ENCODE measurements at places on chromosomes 13 and 19. TPM values are rescaled to one million over a fixed set of nuclear protein-coding genes. Genes with fewer than 3 reads are reported as not detected.
A peak's percentile ranks its signal among the peaks of the same experiment; 100 is the strongest.

GRCh38 chr13:41691274-41691673, 233.9 kb downstream of the RGCC start:
- peaks cover 13% of the 10 kb centered on the region for H3K36me3 ChIP-seq
- H3K4me1 ChIP-seq = no peaks in the 10 kb centered on the region

DNA sequence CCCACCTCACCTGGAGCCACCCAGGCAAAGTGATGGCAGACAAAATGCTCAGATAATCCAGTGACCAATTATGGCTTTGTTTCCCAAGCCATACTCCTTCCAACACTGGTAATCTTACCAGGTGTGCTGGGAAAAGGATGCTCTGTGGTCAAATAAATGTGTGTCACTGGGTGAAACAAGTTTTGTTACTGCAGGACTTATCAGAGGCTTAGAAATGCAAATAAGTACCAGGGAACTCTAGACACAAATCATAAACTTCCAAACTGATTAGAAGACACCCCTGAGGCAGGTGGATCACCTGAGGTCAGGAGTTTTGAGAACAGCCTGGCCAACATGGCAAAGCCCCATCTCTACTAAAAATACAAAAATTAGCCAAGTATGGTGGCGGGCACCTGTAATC, 26.4 kb downstream of the PIN1 start:
- no peak overlapping the region for H3K27ac ChIP-seq
- H3K27me3 ChIP-seq = no peaks in the 10 kb centered on the region
- no peak for DNase-seq
- peaks cover under 1% of the 10 kb centered on the region for H3K36me3 ChIP-seq

- no peak for DNase-seq
- no peak overlapping the region for H3K27ac ChIP-seq
- H3K4me3 ChIP-seq = no peak overlapping the region
- no peaks in the 10 kb centered on the region for H3K27me3 ChIP-seq
- H3K4me1 ChIP-seq = peaks cover 47% of the 10 kb centered on the region
- H3K36me3 ChIP-seq = no peaks in the 10 kb centered on the region
These were observed 13.4 kb downstream of the LYL1 start for GRCh38 chr19:13089139-13089856.

GRCh38 chr19:28297036-28297435, 915.9 kb downstream of the UQCRFS1 start:
- no peaks in the 10 kb centered on the region for H3K36me3 ChIP-seq
- no peaks in the 10 kb centered on the region for H3K4me1 ChIP-seq
- H3K27me3 ChIP-seq = no peaks in the 10 kb centered on the region
- no peak overlapping the region for H3K4me3 ChIP-seq
- no peak overlapping the region for H3K27ac ChIP-seq

GRCh38 chr13:84446972-84447639, 564.8 kb upstream of the SLITRK1 start:
- H3K36me3 ChIP-seq = no peaks in the 10 kb centered on the region
- no peak overlapping the region for H3K4me3 ChIP-seq
- no peak for DNase-seq

- peaks cover 27% of the 10 kb centered on the region for H3K4me1 ChIP-seq
- H3K4me3 ChIP-seq = peak overlapping the region; percentile 62
- H3K36me3 ChIP-seq = no peaks in the 10 kb centered on the region
- no peak for DNase-seq
- peak overlapping the region; percentile 13 for H3K27ac ChIP-seq
These were observed 2.2 kb downstream of the STARD13 start for GRCh38 chr13:33283195-33283911.

- no peak overlapping the region for H3K4me3 ChIP-seq
- H3K36me3 ChIP-seq = no peaks in the 10 kb centered on the region
- no peak overlapping the region for H3K27ac ChIP-seq
- H3K27me3 ChIP-seq = no peaks in the 10 kb centered on the region
- no peak for DNase-seq
These were observed 3.5 kb downstream of the SSBP4 start for GRCh38 chr19:18422530-18423191.

DNA sequence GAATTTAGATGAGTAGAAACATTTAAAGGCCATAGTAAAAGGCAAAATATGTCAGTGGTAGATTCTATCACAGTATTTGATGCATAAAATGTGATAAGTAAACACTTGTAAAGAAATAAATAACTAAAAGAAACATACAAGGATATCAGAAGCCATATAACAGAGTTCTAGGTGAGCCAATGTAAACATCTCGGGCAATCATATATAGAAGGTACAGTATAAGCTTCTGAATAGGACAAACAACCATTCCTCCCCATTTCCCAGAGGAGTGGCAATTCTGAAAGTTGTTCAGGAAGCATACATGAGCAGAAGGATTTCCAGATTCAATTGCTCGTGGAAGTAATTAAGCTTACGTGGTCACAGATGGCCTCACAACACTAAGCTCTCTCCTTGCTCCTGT, 267.3 kb downstream of the LHFPL6 start:
- H3K27me3 ChIP-seq = no peaks in the 10 kb centered on the region
- no peak for DNase-seq
- H3K4me3 ChIP-seq = no peak overlapping the region
- no peaks in the 10 kb centered on the region for H3K36me3 ChIP-seq
- H3K27ac ChIP-seq = no peak overlapping the region

GRCh38 chr19:8334458-8335342, 8.4 kb downstream of the KANK3 start:
- no peak for DNase-seq
- no peaks in the 10 kb centered on the region for H3K36me3 ChIP-seq
- H3K27me3 ChIP-seq = peaks cover 3% of the 10 kb centered on the region
- no peak overlapping the region for H3K4me3 ChIP-seq
- peaks cover 3% of the 10 kb centered on the region for H3K4me1 ChIP-seq

DNA sequence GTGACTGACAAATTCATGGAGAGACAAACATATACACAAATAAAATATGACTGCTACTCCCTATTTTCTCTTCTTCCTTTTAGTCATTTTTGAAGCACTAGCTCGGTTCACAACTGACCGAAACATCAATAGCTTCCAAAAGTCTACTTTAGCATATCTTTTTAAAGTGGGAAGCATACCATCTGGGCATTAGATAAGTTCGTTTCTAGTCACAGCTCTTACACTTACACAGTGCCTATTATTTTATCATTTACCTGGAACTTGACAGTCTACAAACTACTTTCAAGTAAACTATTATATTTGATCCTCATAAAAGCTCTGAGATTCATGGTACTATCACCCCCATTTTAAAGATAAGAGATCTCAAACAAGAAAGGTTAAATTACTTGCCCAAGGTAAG, 458.5 kb downstream of the LMO7 start:
- no peak for DNase-seq
- no peaks in the 10 kb centered on the region for H3K4me1 ChIP-seq
- H3K36me3 ChIP-seq = no peaks in the 10 kb centered on the region
- H3K4me3 ChIP-seq = no peak overlapping the region
- H3K27me3 ChIP-seq = no peaks in the 10 kb centered on the region

DNA sequence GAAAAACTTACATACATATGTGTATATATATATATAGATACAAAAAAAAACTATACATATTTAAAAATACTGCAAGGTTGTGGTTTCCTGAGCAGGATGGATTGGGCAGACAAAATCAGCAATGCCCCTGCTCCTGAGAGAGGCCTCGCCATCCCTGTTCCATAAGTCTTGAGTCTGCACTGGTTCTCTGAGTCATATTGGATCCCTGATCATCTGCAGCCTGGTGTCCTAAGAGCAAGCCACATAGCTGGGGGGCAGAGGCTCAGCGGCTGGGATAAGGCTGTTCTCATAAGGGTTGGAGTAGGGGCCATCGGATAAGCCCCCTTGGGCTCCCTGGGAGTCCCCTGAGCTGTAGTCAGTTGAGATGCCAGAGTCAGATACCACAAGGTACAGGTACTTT, 3.3 kb downstream of the SWSAP1 start:
- peaks cover 8% of the 10 kb centered on the region for H3K4me1 ChIP-seq
- peak overlapping the region; percentile 46 for H3K27ac ChIP-seq
- H3K4me3 ChIP-seq = no peak overlapping the region
- H3K36me3 ChIP-seq = no peaks in the 10 kb centered on the region
- no peak for DNase-seq

- no peaks in the 10 kb centered on the region for H3K36me3 ChIP-seq
- H3K4me3 ChIP-seq = peak overlapping the region; percentile 93
- H3K4me1 ChIP-seq = peaks cover 1% of the 10 kb centered on the region
- no peak for DNase-seq
- no peak overlapping the region for H3K27ac ChIP-seq
- no peaks in the 10 kb centered on the region for H3K27me3 ChIP-seq
These were observed 312 bp downstream of the GSK3A start for GRCh38 chr19:42242069-42242511.

GRCh38 chr19:38556521-38557174, 61.1 kb downstream of the MAP4K1 start:
- DNase-seq = no peak
- no peaks in the 10 kb centered on the region for H3K36me3 ChIP-seq

GRCh38 chr19:44891016-44891882, at the start of gene TOMM40:
TSS of gene TOMM40 (plus strand) at chr19:44891254. CDS start at chr19:44891416, 162 bp downstream.
- H3K36me3 ChIP-seq = peaks cover 14% of the 10 kb centered on the region
- peak within 1 kb of the TSS; percentile 68 for H3K4me3 ChIP-seq
- peak; percentile 100 for DNase-seq
- H3K27me3 ChIP-seq = no peaks in the 10 kb centered on the region

The PEX11G gene
- 7.7 TPM for total RNA-seq

The CRX gene
- not detected for total RNA-seq

The GNG8 gene
- not detected for total RNA-seq

The PRODH2 gene
- total RNA-seq = 56.4 TPM

The MISP3 gene
- 3.8 TPM for total RNA-seq

The ZNF264 gene
- 22.6 TPM for total RNA-seq

The TSHZ3 gene
- total RNA-seq = 0.61 TPM

The TEAD2 gene
- 3.3 TPM for total RNA-seq

Data from liver (tissue), 10 donors.